ENCODE measurements at places on chromosomes 1 and 21.

DNA sequence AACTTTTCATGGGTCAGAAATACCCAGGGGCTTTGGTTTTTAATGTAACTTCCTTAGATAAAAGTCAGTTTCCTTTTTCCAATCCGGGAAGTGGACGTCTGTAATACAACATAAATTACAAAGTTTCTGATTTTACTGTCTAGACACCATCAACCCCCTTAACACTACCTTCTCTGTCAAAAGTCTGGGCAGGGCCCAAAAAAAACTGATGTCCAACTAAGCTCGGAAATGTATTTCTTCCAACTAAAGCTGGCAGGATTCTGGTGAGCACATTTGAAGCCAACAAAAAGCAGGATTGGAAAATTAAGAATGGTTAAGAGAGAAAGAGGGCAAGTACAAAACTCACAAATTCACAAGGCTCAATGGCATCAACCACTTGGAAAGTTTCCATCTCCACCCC, 24.3 kb downstream of the DDAH1 start:
- DNase-seq: no peak

DNA sequence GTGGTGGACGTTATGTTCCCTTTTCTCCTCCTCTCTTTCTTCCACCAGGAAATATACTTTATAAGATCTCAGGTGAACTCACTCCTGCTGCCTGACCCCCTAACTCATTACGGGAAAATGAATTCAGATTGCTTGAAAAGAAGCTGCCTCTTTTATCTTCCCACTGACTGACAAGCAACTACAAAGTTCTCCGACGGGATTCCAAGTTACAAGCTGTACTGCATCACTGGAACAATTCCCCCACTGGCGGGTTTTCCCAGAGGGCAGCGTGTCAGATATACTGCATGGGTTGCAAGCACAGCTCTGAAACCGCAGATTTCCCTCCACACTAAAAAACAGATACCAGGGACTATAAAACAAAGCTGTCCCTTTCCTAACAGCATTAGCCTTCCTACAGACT, 390.6 kb downstream of the KCTD3 start:
- DNase-seq: no peak

DNA sequence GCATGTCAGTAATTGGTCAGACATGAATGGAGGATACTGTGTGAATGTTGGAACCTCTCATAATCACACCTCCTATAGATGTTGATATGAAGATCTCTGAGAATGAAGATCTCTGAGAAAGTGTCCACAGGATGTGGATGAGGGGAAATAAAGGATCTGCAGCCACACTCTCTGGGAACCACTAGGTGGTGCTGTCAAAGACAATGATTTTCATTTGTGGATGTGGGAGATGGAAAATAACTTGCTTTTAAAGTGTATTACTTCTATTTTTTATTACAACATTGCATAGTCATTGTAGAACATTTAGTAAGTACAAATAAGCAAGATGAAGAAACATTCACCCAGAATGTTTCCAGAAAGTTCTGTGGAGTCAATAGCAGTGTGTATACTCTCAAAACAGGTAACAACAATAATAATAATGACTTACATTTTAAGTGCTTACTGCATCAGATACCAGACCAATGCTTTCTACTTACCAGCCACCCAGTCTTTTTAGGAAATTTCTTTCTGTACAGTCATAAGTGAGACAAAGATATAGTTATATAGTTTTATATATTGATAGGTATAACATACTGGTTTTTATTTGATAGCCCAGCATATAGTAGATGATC, 128.2 kb downstream of the ATG4C start:
- DNase-seq: peak; percentile 1

DNA sequence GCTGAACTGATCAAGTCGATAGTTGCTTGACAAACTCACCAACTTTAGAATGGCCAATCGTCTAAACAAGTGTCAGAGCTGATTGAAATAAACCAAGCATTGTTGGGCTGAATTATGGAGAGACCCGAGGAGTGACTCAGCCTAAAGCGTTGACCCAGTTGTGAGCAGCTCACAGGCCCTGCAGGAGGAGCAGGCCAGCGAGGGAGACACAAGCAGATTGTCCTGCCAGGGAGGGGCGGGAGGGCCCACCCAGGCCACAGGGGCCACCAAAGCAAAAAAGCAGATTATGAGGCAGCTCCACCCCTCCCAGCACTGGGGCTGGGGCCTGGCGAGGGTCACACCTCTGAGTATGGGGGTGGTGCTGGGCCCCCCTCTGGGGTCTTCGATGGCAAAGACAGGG, 10.1 kb upstream of the MATN1 start:
- no peak for DNase-seq

- DNase-seq: no peak
Observed at GRCh38 chr21:42892582-42892930, 553 bp upstream of the NDUFV3 start.

DNA sequence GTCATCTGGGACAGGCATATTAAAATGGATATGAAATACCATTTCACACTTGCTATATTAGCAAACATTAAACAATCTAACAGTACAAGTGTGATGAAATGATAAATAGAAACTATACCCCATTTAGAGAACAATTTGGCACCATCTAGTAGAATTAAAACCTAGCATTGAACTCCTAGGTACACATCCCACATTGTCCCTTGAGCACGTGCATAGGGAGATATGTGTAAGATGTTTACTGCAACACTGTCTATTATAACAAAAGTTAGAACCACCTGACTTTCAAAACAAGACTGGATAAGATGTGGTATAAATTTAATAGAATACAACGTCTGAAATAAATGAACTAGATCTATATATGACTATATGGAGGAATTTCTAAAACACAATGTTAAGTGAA, 3.8 kb downstream of the SLC22A15 start:
- DNase-seq: no peak

GRCh38 chr1:178934546-178934945, 63.7 kb upstream of the ANGPTL1 start:
- no peak for DNase-seq

GRCh38 chr1:102434421-102434820, 437.7 kb upstream of the OLFM3 start:
- no peak for DNase-seq

GRCh38 chr1:196409586-196409985, 198.7 kb downstream of the KCNT2 start:
- no peak for DNase-seq

DNA sequence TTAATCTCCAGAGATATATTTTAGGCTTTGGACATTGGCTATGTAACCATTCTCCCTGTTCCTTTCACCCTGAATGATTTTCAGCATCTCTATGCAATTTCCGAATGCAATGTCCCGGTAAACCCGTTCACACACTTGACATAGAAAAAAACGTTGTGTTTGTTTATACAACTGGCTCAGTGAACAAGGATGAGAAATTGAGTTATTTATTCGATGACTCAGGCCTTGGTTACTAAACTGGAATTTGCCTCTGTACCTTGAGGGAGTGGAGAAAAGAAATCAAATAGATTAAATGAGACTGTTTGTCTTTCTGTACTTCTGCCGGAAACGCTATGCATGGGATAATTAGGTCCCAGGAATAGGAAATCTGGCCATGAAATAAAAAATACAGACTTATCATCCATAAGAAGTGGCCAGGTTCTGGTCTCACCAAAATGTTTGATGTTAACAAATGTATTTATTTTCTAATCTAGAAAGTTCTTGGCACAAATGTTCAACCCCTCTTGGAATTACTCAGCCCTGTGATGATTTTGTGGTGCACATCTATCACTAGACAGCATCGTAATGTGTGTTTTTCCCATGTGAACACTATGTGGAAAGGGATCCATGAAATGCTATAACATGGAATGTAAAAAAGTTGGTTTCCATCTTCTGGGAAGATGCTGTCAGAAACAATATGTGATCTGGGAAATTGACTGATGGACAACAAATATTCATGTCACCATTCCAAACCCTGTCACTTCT, 253.9 kb downstream of the DUSP10 start:
- no peak for DNase-seq

DNA sequence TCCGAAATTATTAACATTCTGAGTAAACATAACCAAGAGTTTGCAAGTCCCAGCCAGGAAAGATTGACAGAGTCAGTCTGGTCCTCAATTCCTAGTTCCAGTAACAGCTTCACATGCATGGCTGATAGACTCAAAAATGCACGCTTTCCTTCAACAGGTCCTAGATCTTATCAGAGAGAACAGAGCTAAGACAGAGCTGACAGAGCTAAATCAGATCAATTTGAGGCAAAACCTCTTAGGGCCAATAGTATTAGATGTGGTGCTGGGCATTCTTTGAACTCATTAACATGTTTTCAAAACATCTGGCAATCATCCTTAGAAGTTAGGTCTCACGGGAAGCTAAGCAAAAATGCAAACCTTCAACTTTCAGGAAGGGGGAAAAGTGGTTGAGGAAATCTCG, 114.0 kb downstream of the GREM2 start:
- DNase-seq: no peak

DNA sequence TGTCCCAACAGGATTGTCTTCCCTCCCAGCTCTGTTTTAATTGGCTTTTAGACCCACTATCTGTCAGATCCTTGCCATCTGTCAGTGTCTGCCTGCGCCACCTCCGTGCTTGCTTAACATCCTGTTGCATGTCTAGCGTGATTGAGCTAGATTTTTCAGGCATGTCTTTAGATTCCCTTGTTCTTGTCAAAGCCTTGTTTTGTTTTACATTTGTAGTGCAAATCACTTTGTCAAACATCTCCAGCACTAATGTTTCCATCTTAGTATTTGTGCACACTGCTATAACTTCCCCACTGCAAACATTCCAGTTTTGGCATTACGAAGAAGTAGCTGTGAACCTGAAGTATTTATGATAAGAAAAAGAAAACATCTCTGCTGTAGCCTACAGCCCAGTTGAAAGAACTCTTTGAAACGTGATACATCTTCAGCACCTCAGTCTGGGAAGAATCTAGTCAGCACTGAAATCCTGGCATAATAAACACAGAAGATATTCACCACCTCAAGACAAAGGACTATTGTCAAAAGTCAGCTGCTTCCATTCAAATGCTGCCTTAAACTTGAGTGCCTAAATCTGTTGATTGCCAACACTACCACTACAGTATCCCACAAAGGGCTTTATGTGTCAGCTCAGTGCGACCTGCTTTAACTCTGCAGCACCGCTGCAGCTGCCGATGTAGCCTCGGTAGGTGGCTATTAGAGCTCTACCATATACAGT, 105.0 kb downstream of the FNBP1L start:
- no peak for DNase-seq

- DNase-seq: no peak
Observed at GRCh38 chr21:29664615-29665014, 275.2 kb downstream of the GRIK1 start.

GRCh38 chr21:45388011-45388521, 16.9 kb upstream of the COL18A1 start:
- no peak for DNase-seq

DNA sequence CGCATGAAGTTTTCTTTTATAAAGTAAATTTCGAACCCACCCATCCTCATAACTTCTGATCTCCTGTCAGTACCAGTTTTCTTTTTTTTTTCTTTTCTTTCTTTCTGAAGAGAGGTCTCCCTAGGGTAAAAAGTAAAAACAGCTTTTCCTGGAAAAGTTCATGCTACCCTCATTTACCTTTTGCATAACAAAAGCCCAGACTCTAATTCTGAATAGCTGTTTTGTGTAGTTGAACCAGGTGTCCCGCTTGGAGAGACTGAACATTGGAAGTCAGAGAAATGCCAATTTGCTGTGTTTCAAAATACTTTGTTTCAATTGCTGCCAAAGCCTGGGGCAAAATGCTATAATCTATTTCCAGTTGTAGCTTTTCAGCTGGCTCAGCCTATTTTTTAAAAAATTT, 113.7 kb upstream of the RUNX1 start:
- DNase-seq: no peak

DNA sequence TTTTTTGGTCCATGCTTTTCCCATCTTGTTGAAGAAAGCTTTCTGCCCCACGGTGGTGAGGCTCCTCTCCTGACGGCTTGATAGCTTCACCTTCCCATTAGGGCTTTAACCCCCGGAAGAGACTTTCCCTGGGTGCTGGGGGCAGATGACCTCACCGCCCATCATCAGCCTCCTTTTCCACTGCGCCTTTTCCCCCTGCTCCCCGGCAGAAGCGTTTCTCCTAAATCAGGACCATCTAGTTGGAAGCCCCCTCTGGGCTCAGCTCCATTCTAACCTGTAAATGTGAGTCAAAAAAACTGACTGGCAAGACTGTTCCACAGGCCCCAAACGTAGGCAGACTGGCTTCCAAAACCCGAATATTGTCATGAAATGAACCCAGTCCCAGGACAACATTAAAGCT, 6.7 kb downstream of the POFUT2 start:
- no peak for DNase-seq

DNA sequence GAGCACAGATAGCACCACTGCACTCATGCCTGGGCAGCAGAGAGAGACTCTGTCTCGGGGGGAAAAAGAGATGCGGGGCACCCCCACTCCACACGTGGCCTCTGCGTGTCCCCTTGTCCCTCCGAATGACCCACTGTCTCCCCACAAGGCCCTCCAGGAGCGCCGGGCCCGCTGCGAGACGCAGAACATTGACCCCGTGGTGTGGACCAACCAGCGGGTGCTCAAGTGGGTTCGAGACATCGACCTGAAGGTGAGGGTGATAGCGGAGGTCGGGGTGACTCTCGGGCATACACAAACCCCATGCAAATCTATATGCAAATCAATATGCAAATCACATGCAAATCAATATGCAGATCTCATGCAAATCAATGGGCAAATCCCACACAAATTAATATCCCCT, 50.3 kb upstream of the TMEM51 start:
- no peak for DNase-seq

DNA sequence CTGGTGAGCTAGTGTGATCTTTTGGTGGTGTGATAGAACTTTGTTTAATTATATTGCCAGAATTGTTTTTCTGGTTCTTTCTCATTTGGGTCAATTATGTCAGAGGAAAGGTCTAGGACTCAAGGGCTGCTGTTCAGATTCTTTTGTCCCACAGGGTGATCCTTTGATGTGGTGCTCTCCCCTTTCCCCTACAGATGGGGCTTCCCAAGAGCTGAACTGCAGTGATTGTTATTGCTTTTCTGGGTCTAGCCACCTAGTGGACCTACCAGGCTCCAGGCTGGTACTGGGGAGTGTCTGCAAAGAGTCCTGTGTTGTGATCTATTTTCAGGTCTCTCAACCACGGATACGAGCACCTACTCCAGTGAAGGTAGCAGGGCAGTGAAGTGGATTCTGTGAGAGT, 25.9 kb upstream of the CD84 start:
- no peak for DNase-seq

DNA sequence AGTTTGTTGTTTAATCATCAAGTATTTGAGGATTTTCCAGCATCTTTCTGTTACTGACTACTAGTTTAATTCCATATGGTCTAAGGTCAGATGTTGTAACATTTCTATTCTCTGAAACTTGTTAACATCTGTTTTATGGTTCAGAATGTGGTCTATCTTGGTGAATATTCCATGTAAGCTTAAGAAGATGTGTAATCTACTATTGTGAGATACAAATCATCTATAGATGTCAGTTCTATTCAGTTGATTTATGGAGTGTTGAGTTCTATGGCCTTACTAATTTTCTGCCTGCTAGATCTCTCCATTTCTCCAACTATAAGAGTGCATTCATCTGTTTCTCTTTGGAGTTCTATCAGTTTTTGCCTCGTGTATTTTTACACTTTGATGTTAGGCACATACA, 31.5 kb downstream of the WARS2 start:
- no peak for DNase-seq
